ENCODE measurements at places on chromosomes 1 and 21. TPM values are rescaled to one million over a fixed set of nuclear protein-coding genes. Genes with fewer than 3 reads are reported as not detected.

SPATA1 gene
- total RNA-seq, result 1.9 TPM

KRTAP24-1 gene
- total RNA-seq, result not detected

HEYL gene
- 35.4 TPM for total RNA-seq

LCA5L gene
- total RNA-seq, result 1.8 TPM

AADACL3 gene
- total RNA-seq, result not detected

PGLYRP3 gene
- not detected for total RNA-seq

CIART gene
- 6.6 TPM for total RNA-seq

USF1 gene
- 67.0 TPM for total RNA-seq

VHLL gene
- total RNA-seq, result not detected

MACF1 gene
- 785 TPM for total RNA-seq

CELA2B gene
- total RNA-seq, result 0.45 TPM

- no peak for DNase-seq
Measured at GRCh38 chr1:28508435-28508754, 2.6 kb downstream of the RCC1 start.

GRCh38 chr1:91779548-91780021, 106.4 kb downstream of the TGFBR3 start:
- no peak for DNase-seq

GRCh38 chr1:111281411-111281810, 9.2 kb upstream of the CHIA start:
- no peak for DNase-seq

- DNase-seq, result no peak
Measured at GRCh38 chr1:183506561-183506960, 34.3 kb downstream of the SMG7 start.

- no peak for DNase-seq
Measured at GRCh38 chr1:154352245-154352580, 26.9 kb downstream of the ATP8B2 start.

DNA sequence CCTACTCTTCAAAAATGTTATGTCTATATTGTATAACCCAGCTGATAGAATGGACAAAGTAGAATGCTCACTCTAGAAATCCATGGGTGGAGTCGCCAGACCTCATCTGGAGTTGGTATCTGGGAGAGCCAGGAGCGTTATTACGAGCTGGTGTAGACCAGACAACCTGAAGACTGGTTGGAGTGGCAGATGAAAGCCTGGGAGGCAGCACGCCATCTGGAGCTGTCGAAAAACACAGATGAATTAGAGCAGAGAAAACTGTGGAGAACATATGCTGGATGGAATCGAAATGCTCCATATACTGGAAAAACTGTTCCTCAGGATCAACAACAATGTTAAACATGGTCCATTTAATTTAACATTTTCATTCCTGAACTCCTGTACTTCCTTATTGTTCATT, 333.6 kb downstream of the KCTD3 start:
- no peak for DNase-seq

GRCh38 chr1:201692555-201693394, 136.2 kb upstream of the IPO9 start:
- no peak for DNase-seq

DNA sequence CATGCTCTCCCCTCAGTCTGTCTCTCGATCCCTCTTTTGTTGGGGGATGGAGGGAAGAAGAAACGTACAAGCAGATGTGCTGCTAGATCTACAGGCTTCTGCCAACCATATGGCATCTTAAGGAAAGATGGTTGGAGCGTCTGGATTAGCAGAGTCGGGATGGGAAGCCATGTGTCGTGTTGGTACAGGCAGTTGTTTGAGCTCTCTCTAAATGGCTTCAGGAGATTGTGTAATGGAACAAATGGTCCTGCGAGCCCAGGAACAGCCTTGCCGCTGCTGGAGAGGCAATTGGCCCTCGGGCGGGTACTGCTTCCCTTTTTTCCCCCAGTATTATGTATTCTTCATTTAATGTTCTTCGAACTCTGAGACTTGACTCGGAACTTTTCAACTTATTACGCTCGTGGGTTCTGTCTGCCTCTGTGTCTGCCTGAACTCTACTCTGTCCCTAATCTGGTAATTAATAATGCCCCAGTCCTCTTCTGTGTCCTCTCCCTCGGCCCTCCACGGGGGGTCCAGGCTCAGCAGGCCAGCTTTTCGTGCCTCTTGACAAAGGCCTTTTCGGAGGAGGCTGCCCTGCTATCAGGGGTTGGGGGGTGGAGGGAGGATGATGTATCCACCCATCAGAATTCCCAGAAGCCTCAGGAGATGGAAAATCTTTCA, 215.3 kb downstream of the SDCCAG8 start:
- DNase-seq, result no peak

DNA sequence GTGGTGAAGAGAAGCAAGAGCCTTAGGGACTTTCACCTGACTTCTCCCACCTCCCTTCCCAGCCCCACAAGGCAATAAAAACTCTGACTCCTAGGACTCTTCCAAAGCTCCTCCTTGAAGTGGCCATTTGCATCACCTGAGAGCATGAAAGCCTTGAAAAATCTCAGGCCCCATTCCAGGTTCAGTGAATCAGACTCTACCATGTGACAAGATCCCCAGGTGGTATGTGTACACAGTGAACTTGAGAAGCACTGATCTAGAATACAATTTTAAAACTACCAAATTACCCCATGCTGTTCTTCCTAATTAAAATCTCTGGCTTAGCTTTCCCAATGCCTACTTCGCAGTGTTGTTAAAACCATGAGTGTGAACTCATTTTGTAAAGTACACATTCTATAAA, 195.1 kb upstream of the SAMSN1 start:
- DNase-seq, result no peak

GRCh38 chr1:95641386-95641785, 407.4 kb downstream of the RWDD3 start:
- no peak for DNase-seq

DNA sequence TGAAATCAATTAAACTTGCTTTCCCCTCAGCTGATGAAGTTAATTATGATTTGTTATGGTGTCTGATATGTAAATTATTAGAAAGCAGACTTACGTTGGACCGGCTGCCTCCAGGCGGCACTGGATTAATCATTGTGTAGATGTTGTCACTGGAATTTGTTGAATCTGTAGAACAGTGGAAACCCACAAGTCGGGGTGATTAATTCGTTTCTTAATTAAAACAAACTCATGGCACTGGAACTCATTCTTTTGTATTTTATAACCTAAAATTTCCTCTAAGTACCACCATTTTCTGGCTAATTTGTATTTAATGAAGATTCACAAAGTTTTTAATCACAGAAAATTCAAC, 39.0 kb downstream of the MRPL37 start:
- no peak for DNase-seq

DNA sequence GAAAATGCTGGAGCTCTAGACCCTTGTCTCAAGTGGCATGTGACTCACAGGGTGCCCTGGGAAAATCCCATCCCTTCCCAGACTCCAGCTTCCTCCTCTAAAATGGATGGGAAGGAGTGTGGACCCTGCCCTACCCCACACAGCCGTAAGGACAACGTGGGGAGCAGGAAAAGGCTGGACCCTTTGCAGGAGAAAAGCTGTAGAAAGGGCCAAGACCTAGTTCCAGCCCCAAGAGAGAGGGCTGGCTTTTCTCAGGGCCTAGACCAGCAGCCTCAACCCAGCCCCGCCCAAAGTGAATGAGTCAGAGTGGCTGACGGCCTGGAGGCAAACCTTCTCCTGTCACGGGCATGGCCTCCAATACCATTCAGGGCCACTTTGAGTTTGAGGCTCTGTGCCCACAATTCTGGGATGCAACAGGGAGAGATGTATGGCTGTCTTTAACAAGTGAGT, 1.1 kb downstream of the LAMB3 start:
- peak; percentile 86 for DNase-seq

DNA sequence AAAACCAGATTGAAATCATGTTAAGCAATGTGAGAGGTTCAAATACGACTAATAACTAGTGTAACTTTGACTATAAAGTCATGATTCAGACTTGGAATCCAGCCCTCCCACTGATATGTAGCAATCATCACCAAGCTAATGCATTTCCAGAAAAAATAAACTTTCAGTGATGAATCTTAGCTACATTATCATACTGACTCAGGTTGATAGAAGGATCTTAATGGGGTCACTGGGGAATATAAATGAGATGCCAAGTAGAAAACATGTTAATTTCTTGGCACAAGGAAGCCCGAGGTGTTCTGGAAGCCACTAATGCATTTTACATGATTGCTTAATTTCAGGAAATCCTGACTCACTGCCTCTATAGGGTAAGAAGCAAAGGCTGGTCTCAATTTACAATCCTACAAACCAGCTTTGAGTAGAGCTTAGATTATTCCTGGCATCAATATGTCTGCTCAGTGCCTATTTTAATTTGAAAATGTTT, 67.7 kb downstream of the SELENOF start:
- DNase-seq, result no peak

DNA sequence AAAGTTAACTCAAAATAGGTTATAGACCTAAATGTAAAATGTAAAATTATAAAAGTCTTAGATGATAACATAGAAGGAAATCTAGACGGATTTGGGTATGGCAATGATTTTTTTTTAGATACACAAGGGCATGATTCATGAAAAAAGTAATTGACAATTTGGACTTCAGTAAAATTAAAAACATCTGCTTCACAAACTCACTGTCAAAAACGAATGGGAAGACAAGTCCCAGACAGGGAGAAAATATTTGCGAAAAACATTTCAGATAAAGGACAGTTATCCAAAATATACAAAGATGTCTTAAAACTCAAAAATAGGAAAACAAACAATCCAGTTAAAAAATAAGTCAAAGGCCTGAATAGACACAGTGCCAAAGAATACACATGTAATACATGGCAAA, 9.7 kb upstream of the PTGS2 start:
- DNase-seq, result no peak

DNA sequence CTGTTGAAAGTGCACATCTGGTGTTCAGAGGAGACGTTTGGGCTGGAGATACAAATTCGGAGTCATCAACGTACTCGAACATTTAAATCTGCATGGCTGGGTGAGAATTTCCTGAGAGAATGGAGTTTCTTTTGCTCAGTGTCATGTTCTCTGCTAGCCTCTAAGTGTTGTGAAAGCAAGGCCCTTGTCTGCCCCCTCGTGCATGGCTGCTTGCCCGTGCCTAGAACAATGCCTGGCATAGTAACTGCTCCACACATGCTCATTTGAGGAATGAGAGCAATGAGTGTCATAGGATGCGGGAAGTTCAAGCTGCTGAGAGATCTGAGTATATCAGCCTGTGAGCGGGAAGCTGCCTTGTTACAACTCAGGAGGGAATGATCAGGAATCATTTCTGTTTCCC, 171.1 kb upstream of the CSF3R start:
- no peak for DNase-seq

DNA sequence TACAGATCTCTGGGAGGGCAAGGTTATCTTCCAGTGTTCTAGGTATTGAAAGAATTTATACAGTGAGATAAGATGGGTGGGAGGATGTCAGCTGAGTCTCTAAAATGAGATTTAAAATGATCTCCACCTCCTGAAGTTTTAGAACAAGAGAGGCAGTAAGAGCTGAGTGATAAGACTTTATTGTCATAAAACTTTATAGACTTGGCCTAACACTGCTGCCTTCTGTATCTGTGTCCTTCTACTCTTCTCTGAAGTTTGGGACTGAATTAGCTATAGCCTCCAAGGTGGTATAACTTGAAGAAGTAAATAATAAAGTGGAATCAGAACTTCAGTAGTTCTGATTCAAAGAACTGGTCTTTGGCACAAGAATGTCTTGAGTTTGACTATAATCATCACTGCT, 48.3 kb downstream of the SUCO start:
- DNase-seq, result no peak

- DNase-seq, result no peak
Measured at GRCh38 chr1:97332716-97333115, 588.1 kb downstream of the DPYD start.

DNA sequence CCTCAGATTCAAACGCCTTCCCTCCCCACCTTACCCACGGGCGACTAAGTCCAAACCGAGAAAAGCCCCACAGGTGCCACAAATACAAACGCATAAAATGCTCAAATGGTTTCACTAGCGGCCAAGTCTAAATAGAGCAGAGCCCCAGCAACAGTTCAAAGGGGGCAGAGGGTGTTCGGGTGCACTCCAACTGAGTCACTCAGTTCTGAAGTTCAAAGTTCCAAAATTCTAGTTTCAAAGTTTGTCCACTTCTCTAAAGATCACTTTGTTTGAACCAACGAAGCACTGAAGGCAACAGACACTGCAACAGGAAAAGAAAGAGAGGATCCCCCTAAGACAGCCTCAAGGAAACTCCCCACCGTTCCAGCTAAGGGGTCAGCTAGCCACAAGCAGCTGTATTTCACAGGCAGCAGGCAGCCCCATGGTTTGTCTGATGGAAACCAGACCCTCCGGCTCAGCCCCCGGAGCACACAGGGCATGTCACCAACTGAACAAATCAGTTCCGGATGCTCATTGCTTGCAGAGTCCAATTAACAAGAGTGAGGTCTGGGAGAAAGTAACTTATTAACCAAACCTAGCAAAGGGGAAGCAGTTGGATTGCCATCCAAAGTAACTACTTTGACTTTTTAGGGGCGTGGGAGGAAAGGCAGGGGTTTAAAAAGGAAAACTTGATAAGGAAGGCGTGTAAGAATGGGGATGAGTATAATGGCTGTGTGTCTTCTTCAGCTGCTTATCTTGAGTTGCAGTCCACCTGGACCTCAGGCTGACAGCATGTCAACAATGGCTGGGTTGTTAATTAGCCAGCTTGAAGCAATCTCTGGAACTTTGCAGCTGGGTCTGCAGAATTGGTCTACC, 1423.9 kb upstream of the PRMT6 start:
- DNase-seq, result no peak

GRCh38 chr1:234163267-234163919, 209.9 kb upstream of the COA6 start:
- no peak for DNase-seq

DNA sequence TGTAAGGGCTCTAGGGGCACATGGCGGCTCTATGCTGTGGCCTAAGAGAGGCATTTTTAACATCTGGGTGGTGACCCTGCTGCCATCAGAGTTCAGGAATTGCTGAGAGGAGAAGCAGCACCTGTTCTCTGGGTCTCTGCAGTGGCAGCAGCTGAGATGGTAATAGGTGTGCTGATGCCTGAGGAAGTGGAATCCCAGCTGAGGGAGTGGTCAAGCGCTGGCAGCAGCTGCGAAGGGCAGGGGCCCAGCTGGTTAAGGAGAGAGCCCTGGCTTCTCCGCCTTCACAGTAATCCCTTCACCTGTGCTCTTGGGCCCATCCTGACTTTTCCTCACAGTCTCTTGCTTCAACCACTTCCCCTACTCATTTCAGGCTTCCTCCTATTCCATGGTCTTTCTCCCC, 39.8 kb downstream of the GJA5 start:
- DNase-seq, result no peak

- DNase-seq, result no peak
Measured at GRCh38 chr1:219883400-219884332, 44.7 kb downstream of the SLC30A10 start.

DNA sequence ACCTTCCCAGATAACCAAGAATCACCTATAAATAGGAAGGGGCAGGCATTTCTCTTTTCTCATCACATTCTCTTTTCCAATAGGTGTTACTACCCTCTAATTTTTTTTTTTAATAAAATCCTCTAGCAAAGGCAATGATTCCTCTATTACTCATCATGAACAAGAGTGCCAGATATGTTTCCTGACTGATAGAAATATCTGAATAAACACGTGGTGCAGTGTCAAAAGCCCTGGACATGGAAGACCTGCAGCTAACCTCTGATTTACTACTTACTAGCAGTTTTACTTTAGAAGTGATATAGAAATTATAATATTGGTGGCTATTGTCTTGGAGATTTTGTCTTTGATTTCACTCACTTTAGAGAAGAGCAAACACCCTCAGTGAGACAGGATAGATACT, 194.6 kb upstream of the SAMSN1 start:
- DNase-seq, result no peak

All from aorta (tissue), 5 donors.